ENCODE measurements at places on chromosomes 6 and 20.
A peak's percentile ranks its signal among the peaks of the same experiment; 100 is the strongest.

GRCh38 chr6:122381494-122382265 lies 17.8 kb upstream of the HSF2 start:
- peak; percentile 75 for DNase-seq

DNA sequence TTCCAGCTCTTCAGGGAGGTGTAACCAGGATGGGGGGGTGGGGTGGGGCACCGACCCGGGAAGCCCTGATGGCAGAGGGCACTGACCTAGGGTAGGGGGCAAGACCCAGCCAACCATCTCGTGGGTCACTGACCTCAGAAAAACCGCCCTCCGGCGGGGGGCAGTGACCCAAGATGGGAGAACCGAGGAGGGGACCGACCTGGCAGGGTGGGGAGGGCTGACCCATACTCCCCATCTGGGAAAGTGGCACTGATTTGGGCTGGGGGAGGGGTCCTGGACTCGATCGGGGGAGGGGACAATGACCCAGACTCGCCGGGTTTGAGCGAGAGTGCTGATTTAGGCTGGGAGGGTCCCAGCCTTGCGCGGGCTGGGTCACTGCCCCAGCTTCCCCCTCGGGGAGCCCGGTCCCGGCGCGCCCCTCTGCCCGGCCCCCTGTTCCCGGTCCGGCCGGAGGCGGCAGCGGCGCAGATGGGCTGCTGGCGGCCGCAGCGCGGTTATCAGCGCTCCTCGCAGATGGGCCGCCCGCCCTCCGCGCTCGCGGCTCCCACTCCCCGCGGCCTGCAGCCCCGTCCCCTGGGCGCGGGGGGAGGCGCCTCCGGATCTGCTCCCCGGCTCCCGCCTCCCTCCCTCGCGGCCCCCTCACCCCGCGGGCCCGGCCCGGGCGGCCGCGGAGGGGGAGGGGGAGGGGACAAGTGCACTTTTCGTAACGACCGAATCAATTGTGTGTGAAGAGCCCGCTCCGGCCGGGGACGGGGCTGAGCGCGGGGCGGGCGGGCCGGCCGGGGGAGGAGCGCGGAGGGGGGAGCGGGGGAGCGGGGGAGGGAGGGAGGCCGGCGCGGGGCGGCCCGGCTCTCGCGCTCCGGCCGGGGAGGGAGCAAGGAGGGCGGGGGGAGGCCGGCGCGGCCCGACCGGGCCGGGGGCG lies 2.2 kb downstream of the NOL4L start:
- no peak for DNase-seq

DNA sequence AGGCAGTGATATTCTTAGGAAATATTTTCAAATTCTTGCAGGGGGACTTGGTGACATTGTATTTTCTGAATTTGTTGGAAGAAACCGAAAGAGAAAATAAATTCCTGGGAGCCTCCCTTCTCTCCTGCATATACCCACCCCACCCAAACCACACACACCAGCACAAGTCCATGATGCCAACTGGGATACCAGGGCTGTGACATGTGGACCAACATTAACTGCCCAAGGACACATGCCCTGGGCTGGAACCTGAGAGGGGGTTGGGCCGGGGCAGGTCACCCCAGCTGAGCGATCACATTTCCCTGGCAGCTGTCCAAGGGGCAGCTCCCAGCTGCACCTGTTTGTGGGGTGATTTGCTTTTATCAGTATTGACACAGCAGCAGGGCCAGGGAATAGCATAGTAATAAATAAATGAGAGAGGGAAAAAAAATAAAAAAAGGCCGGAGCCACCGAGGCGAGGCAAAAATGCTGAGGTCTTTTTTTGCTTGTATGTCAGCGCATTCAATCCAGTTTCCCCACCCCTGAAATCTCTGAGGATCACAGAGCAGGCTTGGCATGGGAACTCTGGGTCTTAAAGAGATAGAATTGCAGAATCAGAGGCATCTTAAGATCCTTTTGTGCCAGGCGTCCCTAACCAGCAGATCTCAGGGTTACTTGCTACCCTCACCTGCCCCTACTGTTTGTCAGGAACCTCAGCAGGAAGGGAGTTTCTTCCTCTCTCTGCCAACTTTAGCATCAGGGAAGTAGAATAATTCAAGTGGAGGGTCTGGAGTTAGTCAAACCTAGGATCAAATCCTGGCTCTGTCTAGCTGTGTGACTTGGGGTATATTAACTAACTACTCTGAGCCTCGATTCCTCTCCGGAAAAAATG lies 66.5 kb upstream of the PIM1 start:
- DNase-seq = peak; percentile 14

GRCh38 chr20:30513050-30513628 lies 744.3 kb upstream of the DEFB115 start:
- DNase-seq = no peak

DNA sequence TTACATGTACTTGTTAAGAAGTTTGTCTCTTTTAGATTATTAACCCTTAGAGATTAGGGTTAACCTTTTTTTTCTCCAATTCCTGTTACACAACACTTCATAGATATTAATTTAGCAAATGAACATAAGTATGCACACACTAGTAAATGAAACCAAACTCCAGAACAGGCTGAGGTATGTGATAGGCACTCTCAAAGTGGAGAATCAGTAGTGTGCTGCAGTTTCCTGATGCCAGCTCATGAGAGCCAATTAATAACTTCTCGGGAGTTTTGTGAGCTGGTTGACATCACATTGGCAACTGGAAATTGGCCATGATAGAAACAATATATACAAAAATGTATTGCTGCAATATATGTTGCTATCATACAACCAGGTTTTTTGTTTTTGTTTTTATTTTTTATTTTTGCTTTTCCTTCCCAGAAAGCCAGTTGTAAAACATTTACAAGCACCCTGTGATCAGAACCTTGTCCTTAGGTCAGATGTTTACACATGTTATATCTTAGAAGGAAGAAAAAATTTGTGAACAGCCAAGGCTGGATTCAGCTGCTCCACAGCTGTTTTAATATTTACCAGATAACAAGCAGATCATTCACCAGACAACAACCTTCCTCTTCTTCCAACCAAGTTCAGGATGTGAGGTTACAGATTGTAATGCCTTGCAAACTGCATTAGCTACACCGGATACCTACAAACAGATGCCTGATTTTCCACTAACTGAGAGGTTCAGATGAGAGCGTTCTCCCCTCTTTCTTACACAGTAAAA lies 42.4 kb upstream of the ECHDC1 start:
- DNase-seq = no peak

GRCh38 chr20:59322585-59323454 lies 22.4 kb downstream of the EDN3 start:
- DNase-seq = no peak

DNA sequence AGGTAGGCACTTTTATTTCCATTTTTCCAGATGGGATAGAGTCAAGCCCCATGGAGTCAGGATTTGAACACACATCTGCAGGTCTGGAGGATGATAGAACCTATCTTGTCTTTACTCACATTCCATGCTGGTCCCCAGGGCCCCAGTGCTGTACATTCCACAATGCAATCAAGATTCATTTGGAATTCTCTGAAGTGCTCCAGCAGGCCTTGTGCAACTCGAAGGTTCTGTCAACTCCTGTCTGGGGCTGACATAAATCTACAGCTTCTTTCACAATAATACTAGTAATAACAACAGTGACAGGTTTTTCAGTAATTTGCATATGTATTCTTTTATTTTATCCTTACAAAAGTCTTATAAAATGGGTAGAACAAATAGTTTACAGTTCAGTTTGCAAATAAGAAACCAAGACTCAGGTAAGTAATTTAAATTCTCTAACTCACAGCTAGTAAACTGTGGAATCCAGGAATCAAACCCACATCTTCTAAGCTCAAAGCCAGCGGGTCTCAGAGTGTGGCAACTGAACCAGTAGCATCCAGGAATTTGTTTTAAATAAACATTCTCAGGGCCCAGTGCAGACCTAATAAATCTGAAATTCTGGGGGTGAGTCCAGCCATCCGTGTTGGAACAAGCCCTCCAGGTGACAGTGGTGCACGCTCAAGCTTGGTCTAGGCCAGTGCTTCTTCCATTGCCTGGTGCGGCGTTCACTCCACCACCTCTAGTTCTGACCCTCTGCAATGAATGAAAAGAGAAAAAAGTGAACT lies 137.0 kb upstream of the TNFAIP3 start:
- DNase-seq = no peak

DNA sequence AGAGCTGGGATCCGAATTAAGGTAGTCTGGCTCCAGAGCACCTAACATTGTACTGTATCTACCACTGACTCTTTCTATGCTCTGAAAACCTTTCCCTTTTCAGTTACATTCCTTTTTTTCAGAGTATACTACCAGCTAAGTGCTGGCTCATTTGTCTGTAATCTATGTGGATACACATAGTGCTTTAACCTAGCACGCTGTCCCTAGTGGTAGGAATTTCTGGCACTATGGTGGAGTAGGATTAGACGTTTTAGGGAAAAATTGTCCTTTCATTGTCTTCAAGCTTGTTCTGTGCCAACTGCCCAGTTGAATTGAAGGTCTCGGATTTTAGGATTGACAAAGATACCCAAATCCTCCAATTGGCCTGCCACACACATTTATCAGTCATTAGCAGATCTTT lies 259.1 kb upstream of the FERMT1 start:
- no peak for DNase-seq

GRCh38 chr6:81534934-81535465 lies 217.5 kb downstream of the TENT5A start:
- DNase-seq = no peak

DNA sequence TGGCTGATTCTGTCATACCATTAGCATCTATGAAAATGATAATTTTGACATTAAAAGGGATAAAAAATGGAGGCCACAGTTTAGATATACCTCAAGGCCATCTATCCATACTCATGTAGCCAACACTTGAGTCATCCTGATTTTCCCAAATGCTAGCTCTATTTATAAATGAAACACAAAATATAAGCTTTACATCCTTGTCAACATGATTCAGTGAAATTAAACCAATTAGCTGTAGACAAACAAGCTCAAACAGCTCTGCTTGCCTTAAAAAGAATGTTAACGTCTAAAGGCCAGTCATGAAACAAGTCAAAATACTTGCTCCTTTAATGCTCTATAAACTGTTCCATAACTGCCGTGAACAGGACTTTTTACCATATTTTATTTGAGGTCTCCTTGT lies 40.3 kb downstream of the ABRACL start:
- DNase-seq = no peak

GRCh38 chr20:8376940-8377339 lies 244.9 kb downstream of the PLCB1 start:
- DNase-seq = no peak

DNA sequence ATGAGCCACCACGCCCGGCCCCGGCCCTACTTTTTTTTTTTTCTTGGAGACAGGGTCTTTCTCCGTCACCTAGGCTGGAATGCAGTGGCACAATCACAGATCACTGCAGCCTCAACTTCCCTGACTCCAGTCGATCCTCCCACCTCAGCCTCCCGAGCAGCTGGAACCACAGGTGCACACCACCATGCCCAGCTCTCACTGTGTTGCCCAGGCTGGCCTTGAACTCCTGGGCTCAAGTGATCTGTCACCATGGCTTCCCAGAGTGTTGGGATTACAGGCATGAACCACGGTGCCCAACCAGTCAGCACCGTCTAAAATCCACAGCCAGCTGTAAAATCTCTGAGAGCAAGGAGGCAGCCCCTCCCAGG lies 17.4 kb downstream of the SLC17A9 start:
- DNase-seq = no peak

GRCh38 chr6:20349225-20349624 lies 52.5 kb upstream of the E2F3 start:
- no peak for DNase-seq

- DNase-seq = no peak
Measured at GRCh38 chr20:60313191-60313590, 355.0 kb downstream of the CDH26 start.

DNA sequence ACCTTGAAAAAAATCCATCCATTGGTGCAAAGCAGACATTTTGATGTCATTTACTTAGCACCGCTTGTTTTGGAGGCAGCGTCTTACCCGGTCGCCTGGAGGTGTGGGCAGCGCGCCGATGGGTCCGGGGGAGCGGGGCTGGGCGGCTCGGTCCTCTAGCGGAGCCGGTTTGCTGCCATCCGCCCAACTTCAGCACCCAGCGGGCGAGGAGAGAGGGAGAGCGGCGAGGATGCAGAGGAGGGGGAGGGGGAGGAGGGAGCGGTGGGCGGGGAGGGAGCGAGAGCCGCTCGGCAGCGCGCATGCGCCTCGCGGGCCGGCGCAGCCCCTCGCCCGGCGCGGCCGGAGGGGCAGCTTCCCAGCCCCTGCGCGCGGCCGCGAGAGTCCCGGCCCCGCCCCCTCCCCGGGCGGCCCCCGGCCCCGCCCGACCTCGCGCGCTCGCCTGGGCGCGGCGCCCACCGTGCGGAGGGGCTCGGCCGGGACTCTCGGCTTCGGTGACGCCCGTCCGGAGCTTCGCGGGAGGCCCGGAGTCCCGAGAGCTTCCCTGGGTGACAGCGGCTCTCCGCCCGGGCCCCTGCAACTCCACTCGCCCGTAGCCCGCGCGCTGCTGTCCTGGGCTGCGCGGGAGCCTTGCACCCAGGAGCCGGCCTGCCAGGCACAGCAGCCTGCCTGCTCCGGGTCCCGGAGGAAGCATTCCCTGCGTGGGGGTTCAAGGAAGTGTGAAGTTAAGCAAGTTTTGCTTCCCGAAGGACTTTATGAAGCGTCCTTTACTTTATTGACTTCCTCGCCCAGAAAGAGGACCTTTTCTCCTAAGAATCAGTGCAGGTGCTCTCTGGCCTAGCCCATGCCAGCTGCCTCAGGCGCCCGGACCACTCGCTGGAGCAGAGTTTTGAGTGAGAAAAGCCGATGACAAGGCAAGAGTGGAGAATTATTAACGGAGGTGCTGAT lies at the start of gene RGS17:
TSS of gene RGS17 (minus strand) at position 246 of the 945 bp plus-strand sequence. CDS start 87,264 bp downstream, outside the sequence.
- DNase-seq = peak; percentile 21

DNA sequence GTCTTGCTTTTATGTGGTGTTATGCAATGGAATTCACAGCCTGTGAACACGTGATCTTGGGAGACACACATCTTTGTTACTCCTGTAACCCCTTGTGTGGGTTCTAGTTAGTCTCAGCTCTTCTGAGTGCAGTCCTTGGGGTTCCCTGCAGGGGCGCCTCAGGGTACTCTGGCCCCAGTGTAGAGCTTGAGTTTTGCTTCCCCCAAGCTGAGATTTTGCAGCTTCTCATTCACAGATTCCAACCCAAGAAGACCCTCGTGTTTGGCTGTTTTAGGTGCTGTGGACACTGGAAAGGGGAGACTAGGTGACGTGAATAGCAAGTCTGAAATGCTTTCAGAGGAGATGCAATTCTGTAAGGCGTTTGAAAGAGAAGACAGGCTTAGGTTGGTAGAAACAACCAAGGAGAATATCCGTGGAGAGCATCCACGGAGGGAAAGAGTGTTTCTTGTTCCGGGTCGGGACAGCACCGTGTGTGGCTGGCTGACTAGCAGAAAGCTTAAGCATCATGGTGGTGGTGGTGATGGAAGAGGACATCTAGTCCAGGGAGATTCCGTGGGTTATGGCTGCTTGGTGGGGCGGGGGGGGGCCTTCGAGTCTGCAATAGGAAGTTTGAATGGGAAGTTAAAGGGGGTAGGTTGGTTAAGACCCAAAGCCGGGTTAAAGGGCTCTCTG lies 30.1 kb downstream of the DUSP22 start:
- no peak for DNase-seq

GRCh38 chr6:137873273-137873762 lies 6.3 kb downstream of the TNFAIP3 start:
- DNase-seq = peak; percentile 90

- no peak for DNase-seq
Measured at GRCh38 chr20:56174416-56174815, 74.1 kb upstream of the MC3R start.

- no peak for DNase-seq
Measured at GRCh38 chr6:92124200-92124651, 1295.1 kb downstream of the EPHA7 start.

- no peak for DNase-seq
Measured at GRCh38 chr20:11553603-11554002, 364.1 kb upstream of the BTBD3 start.
